Tibial nerve (tissue), 4 donors: ENCODE measurements at places on chromosomes 2 and 18.
A peak's percentile ranks its signal among the peaks of the same experiment; 100 is the strongest.

GRCh38 chr2:107669335-107669734 lies 157.4 kb upstream of the RGPD4 start:
- no peak overlapping the region for H3K4me3 ChIP-seq
- H3K4me1 ChIP-seq, result no peaks in the 10 kb centered on the region
- no peak overlapping the region for H3K27ac ChIP-seq
- DNase-seq, result no peak
- H3K36me3 ChIP-seq, result no peaks in the 10 kb centered on the region

DNA sequence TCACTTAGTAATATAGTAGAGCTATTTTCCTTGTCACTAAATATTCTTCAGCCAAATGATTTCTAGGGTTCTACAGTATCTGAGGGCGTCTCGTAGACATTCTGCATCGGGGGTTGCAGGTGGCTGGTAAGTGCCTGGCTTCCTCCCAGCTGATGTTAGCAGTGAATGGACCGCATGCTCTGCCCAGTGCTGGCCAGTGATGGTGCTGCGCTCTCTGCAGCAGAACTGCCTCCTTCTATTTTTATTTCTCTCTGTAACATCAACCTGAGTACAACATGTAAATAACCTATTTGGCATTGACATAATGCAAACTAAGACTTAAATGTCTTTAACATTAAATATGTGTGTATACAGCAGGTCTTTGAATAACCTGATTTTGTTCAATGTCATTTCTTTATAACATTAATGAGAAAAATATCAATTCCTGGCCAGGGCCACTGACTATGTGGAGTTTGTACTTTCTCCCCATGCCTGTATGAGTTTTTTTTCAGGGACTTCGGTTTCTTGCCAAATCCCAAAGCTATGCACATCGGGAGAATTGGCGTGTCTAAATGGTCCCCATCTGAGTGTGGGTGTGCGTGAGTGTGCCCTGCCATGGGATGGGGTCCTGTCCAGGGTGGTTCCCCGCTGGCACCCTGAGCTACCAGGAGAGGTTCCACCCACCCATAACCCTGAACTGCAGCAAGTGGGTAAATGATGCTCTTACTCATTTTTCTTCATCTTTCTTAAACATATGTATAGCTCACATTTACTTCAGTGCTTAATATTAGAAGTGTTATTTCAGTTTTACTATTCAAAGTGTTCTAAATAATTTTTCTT lies 278.2 kb upstream of the EPAS1 start:
- no peak overlapping the region for H3K4me3 ChIP-seq
- H3K27ac ChIP-seq, result no peak overlapping the region
- no peaks in the 10 kb centered on the region for H3K4me1 ChIP-seq
- H3K27me3 ChIP-seq, result no peaks in the 10 kb centered on the region

DNA sequence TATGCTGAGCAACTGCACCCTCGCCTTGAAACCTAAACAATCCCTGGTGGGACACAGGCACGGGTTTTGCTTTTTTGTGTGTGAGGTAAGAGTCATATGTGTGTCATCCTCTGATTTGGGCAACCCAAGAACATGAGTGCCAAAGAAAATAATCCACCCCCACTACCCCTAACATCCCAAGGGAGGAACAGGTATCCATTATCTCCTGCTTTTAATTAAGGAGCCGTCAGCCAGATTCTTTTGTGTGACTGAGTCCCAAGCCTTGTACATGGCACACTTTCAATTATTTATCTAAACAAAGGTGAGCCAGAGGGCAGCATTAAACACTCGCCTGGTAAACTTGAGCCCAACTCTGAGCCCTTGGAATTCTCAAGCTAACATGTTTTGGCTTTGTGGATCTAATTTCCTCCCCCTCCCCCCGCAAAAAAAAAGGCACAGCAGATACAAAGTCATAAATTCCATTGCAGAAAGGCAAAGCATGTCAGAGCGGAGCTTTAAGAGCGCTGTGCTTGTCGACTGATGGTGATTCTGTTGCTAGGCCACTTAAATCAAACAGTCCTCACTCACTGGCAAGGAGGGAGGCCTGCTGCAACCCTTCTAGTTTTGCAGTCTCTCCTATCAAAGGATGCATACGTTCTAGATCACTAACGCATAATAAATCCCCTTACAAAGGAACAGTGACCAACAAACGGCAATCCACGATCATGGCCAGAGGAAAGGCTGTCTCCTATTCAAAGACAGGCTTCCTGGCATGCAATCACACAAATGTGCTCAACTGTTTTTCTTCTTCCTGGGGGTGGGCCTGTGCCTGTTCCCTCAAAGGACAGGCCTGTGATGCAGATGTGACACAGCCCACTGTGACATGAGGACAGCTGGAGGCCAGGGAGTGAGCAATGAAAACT lies 143.5 kb upstream of the LMAN1 start:
- H3K4me1 ChIP-seq, result no peaks in the 10 kb centered on the region
- no peak for DNase-seq
- no peak overlapping the region for H3K4me3 ChIP-seq
- no peaks in the 10 kb centered on the region for H3K27me3 ChIP-seq
- H3K27ac ChIP-seq, result no peak overlapping the region

DNA sequence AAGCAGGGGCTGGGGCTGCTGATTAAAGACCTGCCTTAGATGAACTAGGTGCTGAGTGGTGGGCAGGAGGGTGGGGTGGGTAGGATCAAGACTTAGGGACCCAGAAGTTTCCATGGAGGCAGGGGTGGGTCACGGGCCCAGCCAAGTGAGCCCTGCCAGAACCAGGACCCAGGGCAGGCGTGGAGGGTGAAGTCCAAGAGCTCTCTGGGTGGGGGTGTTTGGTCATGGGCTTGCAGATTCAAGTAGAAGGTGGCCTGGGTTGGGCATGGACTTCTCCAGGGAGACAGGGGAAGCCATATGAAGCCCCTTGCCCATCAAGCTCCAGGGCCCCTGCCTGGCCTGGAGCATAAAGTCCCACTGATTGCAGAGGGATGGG lies 168.8 kb downstream of the SMAD7 start:
- H3K27ac ChIP-seq, result peak overlapping the region; percentile 81
- no peaks in the 10 kb centered on the region for H3K27me3 ChIP-seq
- DNase-seq, result no peak
- no peak overlapping the region for H3K4me3 ChIP-seq

DNA sequence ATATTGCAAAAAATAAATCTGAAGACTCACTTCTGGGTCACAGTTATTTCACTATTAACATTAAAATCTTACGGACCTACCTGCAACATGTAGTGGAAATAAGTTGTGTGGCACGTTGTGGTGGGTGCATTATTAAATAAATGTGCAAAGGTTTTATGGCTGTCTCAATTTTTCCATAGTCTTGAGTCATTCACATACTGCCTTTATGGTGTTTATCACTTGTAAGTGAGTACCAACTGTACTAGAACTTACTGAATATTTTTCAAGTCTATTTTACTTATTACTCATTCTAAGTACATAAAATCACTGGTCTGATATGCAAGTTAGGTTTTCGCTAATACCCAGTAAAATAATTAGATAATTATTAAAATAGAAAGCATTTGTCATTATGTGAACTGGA lies 47.6 kb upstream of the SLC30A6 start:
- DNase-seq, result no peak
- H3K27ac ChIP-seq, result no peak overlapping the region
- no peaks in the 10 kb centered on the region for H3K4me1 ChIP-seq
- H3K4me3 ChIP-seq, result no peak overlapping the region
- peaks cover 64% of the 10 kb centered on the region for H3K36me3 ChIP-seq

GRCh38 chr2:184620367-184620766 lies 22.0 kb downstream of the ZNF804A start:
- H3K27me3 ChIP-seq, result no peaks in the 10 kb centered on the region
- no peak overlapping the region for H3K27ac ChIP-seq
- H3K4me1 ChIP-seq, result no peaks in the 10 kb centered on the region
- DNase-seq, result no peak
- H3K36me3 ChIP-seq, result no peaks in the 10 kb centered on the region

- no peaks in the 10 kb centered on the region for H3K27me3 ChIP-seq
- H3K27ac ChIP-seq, result no peak overlapping the region
- no peak overlapping the region for H3K4me3 ChIP-seq
- no peaks in the 10 kb centered on the region for H3K4me1 ChIP-seq
These were observed 189.2 kb downstream of the ZBTB7C start for GRCh38 chr18:48219810-48220499.

- no peaks in the 10 kb centered on the region for H3K36me3 ChIP-seq
- H3K4me1 ChIP-seq, result no peaks in the 10 kb centered on the region
- H3K27ac ChIP-seq, result no peak overlapping the region
- no peak overlapping the region for H3K4me3 ChIP-seq
- H3K27me3 ChIP-seq, result no peaks in the 10 kb centered on the region
These were observed 127.6 kb upstream of the TWIST2 start for GRCh38 chr2:238720232-238720672.

DNA sequence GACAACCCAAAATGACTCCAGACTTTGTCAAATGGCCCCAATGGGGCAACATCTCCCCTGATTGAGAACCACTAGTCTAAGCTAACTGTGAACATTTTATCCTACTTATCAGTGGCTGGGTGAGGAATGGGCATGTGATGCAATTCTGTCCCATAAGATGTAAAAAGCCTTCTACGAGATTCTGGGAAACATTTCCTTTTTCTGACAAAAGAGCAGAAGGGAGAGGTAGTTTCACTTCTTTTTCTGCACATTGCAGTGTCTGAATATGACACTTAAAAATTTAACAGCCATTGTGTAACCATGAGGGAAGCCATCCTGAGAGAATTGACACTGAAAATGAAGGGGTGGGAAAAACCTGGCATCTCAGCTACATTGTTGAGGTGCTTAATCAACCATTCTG lies 17.3 kb upstream of the MARCHF4 start:
- peaks cover 4% of the 10 kb centered on the region for H3K27me3 ChIP-seq
- H3K36me3 ChIP-seq, result no peaks in the 10 kb centered on the region
- H3K27ac ChIP-seq, result no peak overlapping the region
- H3K4me3 ChIP-seq, result no peak overlapping the region
- DNase-seq, result no peak
- no peaks in the 10 kb centered on the region for H3K4me1 ChIP-seq

- H3K27ac ChIP-seq, result no peak overlapping the region
- no peaks in the 10 kb centered on the region for H3K36me3 ChIP-seq
- no peak overlapping the region for H3K4me3 ChIP-seq
- H3K27me3 ChIP-seq, result no peaks in the 10 kb centered on the region
These were observed 134.0 kb upstream of the NCK2 start for GRCh38 chr2:105610576-105611332.

- no peaks in the 10 kb centered on the region for H3K36me3 ChIP-seq
- H3K27me3 ChIP-seq, result no peaks in the 10 kb centered on the region
- H3K4me1 ChIP-seq, result no peaks in the 10 kb centered on the region
These were observed 96.6 kb downstream of the TXNL1 start for GRCh38 chr18:56541793-56542192.

GRCh38 chr2:222714361-222715241 lies 43.1 kb downstream of the MOGAT1 start:
- no peak overlapping the region for H3K4me3 ChIP-seq
- H3K4me1 ChIP-seq, result no peaks in the 10 kb centered on the region
- peak; percentile 47 for DNase-seq
- H3K27ac ChIP-seq, result no peak overlapping the region
- no peaks in the 10 kb centered on the region for H3K27me3 ChIP-seq

- no peak for DNase-seq
- H3K27me3 ChIP-seq, result no peaks in the 10 kb centered on the region
- no peak overlapping the region for H3K4me3 ChIP-seq
- no peak overlapping the region for H3K27ac ChIP-seq
- H3K36me3 ChIP-seq, result no peaks in the 10 kb centered on the region
These were observed 180.0 kb downstream of the GLI2 start for GRCh38 chr2:120915670-120916069.

- DNase-seq, result no peak
- H3K36me3 ChIP-seq, result peaks cover 6% of the 10 kb centered on the region
- peak overlapping the region; percentile 90 for H3K27ac ChIP-seq
These were observed 2.4 kb downstream of the RNPEPL1 start for GRCh38 chr2:240570531-240571313.

- H3K4me1 ChIP-seq, result peaks cover 51% of the 10 kb centered on the region
- H3K36me3 ChIP-seq, result peaks cover 30% of the 10 kb centered on the region
These were observed 39.1 kb downstream of the ATOH8 start for GRCh38 chr2:85792783-85793441.

DNA sequence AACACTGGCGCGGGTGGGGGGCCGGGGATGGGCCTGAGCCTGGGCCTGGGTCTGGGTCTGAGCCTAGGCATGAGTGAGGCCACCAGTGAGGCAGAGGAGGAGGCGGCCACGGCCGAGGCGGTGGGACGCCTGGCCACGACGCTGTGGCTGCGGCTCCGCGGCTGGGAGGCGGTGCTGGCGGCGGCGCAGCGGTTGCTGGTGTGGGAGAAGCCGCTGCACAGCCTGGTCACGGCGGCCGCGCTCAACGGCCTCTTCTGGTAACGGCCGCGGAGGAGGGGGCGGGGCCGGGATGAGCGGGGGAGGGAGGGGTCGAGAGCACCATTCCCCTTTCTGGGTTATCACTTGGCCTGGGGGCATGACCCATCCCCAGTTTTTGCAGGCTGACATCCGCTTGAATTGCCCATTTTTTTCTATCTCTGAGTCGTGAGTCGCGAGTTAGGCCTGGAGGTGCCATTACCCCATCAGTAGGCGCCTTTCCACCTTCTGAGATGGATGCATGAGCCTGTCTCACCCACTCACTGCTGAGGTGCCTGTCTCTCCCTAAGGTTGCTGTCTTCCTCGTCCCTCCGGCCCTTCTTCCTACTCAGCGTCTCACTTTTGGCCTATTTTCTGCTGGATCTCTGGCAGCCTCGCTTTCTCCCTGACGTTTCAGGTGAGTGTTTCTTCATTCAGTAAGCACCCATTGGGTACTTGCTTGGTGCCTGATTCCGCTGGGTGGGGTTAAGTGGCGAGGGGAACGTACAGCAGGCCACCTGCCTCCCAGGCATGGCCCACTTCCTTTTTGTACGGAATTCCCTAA lies 501 bp downstream of the RETREG2 start:
- H3K4me1 ChIP-seq, result peaks cover 21% of the 10 kb centered on the region
- peak overlapping the region; percentile 93 for H3K4me3 ChIP-seq
- H3K36me3 ChIP-seq, result peaks cover 57% of the 10 kb centered on the region
- no peaks in the 10 kb centered on the region for H3K27me3 ChIP-seq
- DNase-seq, result peak; percentile 39

- H3K27ac ChIP-seq, result peak overlapping the region; percentile 83
- peaks cover under 1% of the 10 kb centered on the region for H3K27me3 ChIP-seq
These were observed 24.7 kb upstream of the NMUR1 start for GRCh38 chr2:231554748-231555545.

- H3K36me3 ChIP-seq, result no peaks in the 10 kb centered on the region
- no peak overlapping the region for H3K27ac ChIP-seq
These were observed 846.9 kb upstream of the VRK2 start for GRCh38 chr2:57199663-57200062.

DNA sequence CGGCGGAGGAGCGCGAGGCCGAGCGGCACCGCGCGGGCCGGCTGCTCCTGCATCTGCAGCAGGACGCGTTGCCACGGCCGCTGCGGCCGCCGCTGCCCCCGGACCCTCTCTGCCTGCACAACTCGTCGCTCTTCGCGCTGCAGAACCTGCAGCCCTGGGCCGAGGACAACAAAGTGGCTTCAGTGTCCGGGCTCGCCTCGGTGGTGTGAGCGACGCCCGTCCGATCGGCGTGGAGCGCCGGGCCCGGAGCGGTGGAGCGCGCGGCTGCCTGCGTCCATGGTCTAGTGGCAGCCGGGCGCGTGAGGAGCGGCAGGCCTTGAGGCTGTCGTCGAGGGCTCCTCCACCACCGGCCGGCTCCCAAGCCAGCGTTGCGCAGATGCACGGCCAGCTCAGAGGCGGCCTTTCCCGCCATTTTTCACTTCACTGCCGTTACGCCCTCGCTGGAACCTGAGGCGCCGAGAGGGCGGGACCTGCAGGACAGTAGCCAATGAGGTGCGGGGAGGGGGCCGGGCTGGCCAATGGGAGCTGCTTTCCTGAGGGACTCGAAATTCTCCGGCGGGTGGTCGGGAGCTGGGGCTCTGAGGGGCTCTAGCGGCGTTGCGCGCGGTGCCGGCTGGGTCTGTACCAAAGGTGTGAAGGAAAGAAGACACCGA lies 1.9 kb downstream of the TLX2 start:
- peaks cover 100% of the 10 kb centered on the region for H3K27me3 ChIP-seq
- peaks cover 30% of the 10 kb centered on the region for H3K4me1 ChIP-seq
- no peak for DNase-seq
- H3K4me3 ChIP-seq, result peak overlapping the region; percentile 44
- H3K27ac ChIP-seq, result no peak overlapping the region
- no peaks in the 10 kb centered on the region for H3K36me3 ChIP-seq
